Breast epithelium (tissue), 4 donors: ENCODE measurements at places on chromosomes 7 and 10. TPM values are rescaled to one million over a fixed set of nuclear protein-coding genes. Genes with fewer than 3 reads are reported as not detected.

LEP gene
- 48.2 TPM for total RNA-seq

KIAA1217 gene
- total RNA-seq = 154 TPM

PNLIPRP3 gene
- total RNA-seq = 0.29 TPM

PTPN20 gene
- total RNA-seq = 5.6 TPM

TMEM225B gene
- total RNA-seq = 2.0 TPM

CCL24 gene
- not detected for total RNA-seq

OR9A2 gene
- total RNA-seq = 2.0 TPM

TFPI2 gene
- total RNA-seq = 1.8 TPM

UNC5B gene
- total RNA-seq = 4.9 TPM

PRF1 gene
- 2.2 TPM for total RNA-seq
